Prostate gland (tissue), 2 donors: ENCODE measurements at places on chromosomes 1 and 21.
A peak's percentile ranks its signal among the peaks of the same experiment; 100 is the strongest.

- H3K4me3 ChIP-seq, result peak overlapping the region; percentile 79
- H3K27ac ChIP-seq, result peak overlapping the region; percentile 98
- peaks cover 11% of the 10 kb centered on the region for H3K4me1 ChIP-seq
- no peaks in the 10 kb centered on the region for H3K36me3 ChIP-seq
- DNase-seq, result no peak
Measured at GRCh38 chr1:32755810-32756159, 53.2 kb upstream of the SYNC start.

DNA sequence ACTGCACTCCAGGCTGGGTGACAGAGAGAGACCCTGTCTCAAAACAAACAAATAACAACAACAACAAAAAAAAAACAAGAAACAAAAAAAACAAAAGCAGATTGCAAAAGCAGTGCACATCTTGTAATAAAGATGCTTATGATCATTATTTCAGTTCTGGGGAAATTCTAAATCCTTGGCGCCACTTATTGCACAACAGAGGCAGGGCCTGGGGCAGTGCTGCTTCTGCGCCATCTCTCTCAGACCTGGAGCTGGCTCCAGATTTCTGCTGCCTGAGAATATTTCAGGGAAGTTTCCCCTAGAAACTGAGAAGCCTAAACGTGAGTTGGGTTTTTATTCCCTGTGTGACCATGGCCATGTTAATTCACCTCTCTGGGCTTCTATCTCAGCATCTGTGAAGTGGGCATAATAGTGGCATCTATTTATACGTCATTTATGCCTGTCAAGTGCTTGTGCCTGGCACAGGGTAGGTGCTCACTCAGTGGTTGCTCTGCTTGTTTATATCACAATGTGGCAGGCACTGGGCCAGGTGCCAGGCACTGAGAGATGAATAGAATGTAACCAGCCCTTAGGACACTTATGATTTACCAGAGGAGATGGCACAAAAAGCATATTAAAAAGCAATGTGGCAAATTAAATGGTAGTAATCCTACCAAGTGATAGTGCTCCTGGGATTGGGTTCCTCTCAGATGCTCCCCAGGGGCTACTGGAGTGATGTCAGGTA is 67.9 kb downstream of the MDM4 start:
- H3K4me1 ChIP-seq, result no peaks in the 10 kb centered on the region
- no peaks in the 10 kb centered on the region for H3K27me3 ChIP-seq
- no peaks in the 10 kb centered on the region for H3K36me3 ChIP-seq
- H3K4me3 ChIP-seq, result no peak overlapping the region
- DNase-seq, result peak; percentile 20

DNA sequence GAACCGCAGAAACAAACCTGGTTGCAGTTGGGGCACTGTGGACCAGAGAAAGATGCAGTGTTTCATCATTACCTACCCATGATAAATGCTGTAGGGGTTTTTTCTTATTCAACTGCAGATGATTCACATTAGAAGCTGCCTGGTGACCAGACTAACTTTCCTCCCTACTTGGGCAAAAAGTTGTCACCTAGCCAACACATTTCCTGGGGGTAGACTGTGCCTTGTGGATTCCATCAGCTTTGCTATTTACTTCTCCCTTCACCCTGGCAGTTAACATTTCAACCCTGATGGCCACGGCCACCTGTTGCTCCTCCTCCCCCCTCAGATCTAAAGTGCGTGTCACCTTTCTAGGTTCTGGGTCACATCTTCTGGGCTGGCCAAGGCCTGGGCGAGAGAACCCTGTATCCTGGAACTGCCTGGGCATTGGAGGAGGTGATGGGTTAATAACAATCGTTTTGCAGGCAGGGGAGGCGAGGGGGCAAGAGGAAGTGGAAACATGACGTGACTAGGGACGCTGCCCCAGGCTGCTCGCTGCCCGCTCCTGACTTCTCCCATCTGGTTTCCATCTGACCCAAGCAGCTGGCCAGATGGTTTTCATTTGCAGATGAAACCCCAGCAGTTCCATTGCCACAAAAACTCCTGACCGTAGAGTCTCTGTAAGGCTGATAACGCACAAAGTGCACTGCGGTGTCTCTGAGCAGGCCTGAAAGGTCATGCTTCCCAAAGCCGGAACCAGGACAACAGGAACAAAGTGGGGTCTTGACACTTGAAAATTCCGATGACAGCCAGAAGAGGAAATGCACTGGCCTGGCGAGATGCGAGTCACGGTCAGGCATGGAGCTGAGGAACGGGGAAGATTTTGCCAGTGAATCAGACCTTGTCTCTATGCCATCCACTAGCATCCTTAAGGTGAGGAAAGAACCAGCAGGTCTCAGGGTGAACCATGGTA is 36.6 kb downstream of the CAPZB start:
- no peak overlapping the region for H3K4me3 ChIP-seq
- DNase-seq, result no peak
- H3K27ac ChIP-seq, result peak overlapping the region; percentile 90
- H3K4me1 ChIP-seq, result peaks cover 36% of the 10 kb centered on the region

DNA sequence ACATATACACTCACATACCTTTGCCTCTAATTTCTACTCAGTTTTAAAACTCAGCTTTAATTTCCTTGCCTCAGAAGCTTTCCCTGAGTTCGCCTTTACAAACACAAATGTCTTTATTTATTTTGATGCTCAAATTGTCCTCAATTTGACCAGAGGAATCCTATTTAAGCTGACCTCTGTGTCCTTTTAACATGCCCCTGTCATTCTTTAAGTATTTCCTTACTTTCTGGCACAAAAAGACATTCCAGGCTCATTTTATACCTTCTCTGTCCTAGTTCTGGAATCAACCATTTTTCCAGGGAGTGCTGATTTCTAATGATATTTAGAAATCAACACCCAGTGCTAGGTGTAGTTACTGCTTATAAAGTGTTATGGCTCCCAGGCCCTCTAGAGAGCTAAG is 82.5 kb downstream of the OSBPL9 start:
- H3K27me3 ChIP-seq, result no peaks in the 10 kb centered on the region
- H3K4me1 ChIP-seq, result no peaks in the 10 kb centered on the region

GRCh38 chr1:182149411-182149965 is 88.0 kb upstream of the ZNF648 start:
- H3K27ac ChIP-seq, result no peak overlapping the region
- no peaks in the 10 kb centered on the region for H3K36me3 ChIP-seq
- no peaks in the 10 kb centered on the region for H3K27me3 ChIP-seq
- no peak overlapping the region for H3K4me3 ChIP-seq
- H3K4me1 ChIP-seq, result peaks cover 10% of the 10 kb centered on the region
- DNase-seq, result no peak
